NCI-H2081 (cell line): ENCODE measurements at places on chromosomes 12 and 14.

GRCh38 chr12:93689076-93689834 is 12.1 kb downstream of the CRADD start:
- DNase-seq = no peak

DNA sequence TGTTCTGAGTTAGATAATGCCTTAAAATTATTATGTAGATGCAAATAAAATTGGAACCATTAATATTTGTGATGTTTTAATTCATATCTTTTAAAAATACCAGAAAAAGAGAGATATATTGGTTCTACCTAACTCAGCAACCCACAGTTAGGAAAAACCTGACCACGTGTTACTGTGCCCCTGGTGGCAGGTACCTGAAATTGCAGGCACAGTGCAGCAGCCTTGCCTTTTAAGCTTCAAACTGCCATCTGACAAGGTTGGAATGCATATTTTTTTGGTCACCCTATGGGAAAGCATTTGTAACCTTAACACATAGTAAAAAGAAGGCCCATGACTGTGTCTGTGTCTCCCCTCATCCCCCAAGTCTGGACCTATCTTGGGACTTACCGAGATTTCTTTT is 109.4 kb upstream of the NOS1 start:
- no peak for DNase-seq

DNA sequence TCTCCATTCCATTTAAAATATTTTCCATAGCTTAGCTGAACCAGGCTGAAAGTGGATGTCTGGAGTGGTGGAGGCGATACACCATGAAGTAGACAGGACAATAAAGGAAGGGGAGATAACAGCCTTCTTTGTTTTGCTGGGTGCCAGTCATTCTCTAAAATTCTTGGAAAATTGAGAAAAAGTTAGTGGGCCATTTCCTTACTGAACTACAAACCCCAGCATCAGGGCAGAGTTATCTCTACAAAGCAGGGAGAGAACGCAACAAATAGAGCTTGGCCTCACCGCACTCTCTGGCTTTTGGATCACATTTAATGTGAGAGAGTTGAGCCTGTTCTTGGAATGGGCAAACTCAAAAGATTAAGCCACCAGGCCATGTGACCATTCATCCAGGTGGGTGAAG is 41.2 kb upstream of the LRRC10 start:
- DNase-seq = no peak

DNA sequence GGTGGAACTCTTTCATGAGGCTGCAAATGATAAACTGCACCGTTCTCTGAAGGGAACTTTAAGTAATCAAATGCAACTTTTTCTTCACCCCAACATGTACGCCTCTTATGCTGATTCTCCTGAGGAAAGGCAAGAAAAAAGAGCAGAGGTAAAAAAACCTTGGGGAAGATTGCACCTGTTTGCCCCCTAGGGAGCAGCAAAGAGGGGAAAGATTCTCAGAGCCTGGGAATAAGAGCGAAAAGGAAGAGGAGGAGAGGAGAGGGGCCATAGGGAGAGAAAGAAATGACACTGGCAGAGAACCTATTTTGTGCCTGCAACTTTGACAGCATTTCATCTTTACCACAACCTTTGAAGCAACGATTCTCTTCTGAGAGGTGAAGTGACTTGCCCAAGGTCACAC is 254.6 kb downstream of the KSR2 start:
- DNase-seq = no peak

- no peak for DNase-seq
Observed at GRCh38 chr12:114555451-114555850, 128.5 kb downstream of the TBX3 start.
